NCI-H1105 treated with DMSO at 0.1 percent for 48 hours (cell line): ENCODE measurements at places on chromosomes 3 and 15.

GRCh38 chr3:171459137-171459941 is 866 bp downstream of the TNIK start:
- peak; percentile 81 for DNase-seq

GRCh38 chr3:98893740-98894139 is 7.8 kb downstream of the DCBLD2 start:
- DNase-seq, result no peak

DNA sequence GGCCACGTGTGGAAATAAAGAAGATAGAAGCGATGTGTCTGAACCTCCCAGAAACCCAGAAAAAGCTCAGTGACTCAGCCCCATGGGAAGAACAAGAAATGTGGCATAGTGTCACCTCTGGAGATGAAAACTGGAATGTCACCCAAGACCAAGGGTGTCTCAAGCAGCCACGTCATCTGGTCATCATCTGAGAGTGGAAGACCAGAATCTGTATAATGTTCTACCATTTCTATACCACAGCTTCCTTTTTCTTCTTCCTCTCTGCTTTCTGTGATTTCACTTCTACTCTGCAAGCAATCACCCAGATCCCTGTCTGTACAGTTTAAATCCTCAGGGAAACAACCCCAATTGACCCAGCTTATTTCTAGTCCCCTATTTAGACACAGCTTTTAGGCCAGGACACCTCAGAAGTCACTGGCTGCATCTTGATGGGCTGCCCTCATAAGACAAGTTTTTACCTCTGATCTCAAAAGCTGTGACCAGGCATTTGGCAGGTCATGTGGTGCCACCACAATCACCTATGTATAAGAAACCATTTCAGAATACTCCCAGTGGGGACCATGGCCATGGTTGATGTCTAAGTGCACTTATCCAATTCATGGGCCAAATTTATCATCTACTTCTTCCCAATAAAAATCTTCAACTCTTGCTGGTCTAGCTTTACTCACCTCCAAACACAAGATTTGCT is 278.5 kb upstream of the UMPS start:
- DNase-seq, result no peak

GRCh38 chr15:28969511-28970085 is 83.8 kb downstream of the APBA2 start:
- no peak for DNase-seq

GRCh38 chr3:41102053-41102556 is 97.2 kb upstream of the CTNNB1 start:
- DNase-seq, result no peak

DNA sequence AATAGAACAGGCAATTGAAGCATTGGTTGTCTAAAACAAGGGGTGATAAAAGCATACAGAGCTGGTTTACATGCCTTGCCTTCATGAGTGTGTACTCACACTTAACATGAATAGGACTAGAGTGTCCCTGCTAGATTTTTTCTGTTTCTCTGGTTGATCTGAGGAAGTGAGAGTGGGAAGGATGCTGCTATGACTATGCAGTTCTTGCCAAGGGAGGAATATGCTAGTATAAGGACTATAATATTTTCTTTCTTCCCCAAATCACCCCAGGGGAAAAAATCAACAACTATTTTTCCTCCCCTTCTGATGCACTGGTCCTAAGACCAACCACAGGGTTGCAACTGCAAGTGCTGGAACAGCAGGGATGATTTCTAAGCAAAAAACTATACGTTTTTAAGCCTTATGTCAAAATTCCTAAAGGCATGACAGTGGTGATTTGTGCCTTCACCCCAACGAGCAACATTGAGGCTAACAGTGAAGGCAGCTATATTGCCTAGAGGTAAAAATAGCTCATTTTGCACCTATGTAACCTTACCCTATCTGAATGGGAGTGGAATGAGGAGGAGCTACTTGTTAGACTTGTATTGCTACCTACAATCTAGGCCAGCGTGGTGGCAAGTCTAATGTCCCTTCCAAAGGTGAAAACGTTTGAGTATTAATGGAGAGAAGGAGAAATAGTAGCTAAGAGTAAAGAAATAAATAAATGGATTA is 33.5 kb upstream of the USP8 start:
- no peak for DNase-seq

- no peak for DNase-seq
Observed at GRCh38 chr3:183008303-183008702, 28.0 kb upstream of the DCUN1D1 start.

DNA sequence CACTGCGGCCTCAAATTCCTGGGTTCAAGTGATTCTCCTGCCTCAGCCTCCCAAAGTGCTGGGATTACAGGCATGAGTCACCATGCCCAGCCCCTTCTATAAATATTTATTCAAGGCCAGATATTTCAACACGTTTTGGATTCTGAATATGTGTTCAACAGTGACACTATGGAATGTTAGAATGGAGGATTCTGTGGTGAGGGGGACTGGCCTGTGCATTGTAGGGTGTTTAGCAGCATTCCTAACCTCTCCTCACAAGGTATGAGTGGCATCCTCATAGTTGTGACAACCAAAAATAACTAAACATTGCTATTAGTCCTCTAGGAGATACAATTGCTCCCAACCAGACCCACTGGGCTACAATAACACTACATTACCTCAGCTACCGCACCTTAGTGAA is 104.0 kb upstream of the ATP10A start:
- no peak for DNase-seq

DNA sequence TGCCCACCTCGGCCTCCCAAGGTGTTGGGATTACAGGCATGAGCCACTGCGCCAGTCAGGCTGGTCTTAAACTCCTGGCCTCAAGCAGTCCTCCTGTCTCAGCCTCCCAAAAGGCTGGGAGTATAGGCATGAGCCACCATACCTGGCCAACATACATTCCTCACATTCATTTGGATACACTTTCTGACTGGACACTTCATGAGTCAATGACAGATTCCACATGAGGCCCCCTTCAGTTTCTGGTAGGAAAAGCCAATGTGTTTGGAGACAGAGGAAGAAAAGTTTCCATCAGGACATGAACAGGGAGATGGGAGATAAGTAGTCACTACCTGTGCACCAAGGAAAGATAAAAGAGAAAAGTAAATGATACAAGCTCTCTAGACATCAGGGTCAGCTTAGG is 49.4 kb upstream of the GSK3B start:
- no peak for DNase-seq

- no peak for DNase-seq
Observed at GRCh38 chr15:36432161-36432560, 147.3 kb upstream of the CDIN1 start.

DNA sequence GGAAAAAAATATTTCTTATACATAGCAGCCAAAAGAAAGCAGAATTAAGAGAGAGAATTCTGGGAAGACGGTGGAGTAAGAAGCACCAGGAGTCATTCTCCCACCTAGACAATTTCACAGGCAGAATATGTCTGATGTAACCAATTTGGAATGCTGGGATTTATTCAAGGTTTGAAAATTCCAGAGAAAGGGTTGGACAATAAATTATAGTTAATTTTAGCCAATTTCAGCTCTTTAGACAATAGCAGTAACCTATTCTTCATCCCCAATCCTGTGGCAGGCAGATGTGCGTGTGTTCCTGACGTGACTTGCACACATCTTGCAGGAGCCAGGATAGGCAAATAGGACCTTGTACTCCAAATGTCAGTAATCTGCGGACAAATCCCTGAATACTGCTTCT is 541.0 kb upstream of the NAALADL2 start:
- DNase-seq, result no peak

GRCh38 chr3:147730284-147730683 is 321.1 kb downstream of the ZIC1 start:
- no peak for DNase-seq

GRCh38 chr3:151282921-151283320 is 4.6 kb upstream of the P2RY14 start:
- peak; percentile 80 for DNase-seq

DNA sequence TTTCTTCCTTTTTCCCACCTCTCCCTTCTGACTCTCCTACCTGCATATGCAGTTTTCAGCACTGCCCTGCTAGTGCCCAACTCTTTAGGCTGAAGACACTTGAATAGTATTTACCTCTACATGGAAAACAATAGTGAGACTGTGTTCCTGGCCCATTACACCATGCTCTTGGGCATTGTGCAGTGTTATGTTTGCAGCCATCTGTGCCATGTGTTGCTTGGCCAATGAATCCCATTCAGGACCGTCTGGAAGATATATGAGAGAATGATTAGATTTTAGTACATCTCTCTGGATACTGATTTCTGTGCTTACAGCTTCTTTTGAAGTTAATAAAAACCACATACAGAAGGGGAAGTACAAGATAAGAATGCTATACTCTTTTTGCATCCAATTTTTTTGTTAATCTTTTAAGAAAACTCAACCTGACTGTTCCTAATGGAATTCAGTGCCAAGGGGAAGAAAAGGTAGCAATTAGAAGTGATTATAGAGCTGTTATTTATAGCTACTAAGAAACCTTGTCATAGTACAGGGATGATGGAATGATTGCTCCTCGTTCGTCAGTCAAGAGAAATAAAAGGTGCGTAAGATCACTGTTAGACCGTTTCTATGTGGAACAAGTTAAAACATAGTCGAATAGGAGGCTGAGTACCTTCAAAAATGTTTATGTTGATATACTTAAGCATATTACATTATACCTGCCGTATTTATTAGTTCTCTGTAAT is 58.9 kb downstream of the TMEM41A start:
- no peak for DNase-seq
